ENCODE measurements at places on chromosomes 4 and X. TPM values are rescaled to one million over a fixed set of nuclear protein-coding genes. Genes with fewer than 3 reads are reported as not detected.

DNAAF6 gene
- polyA plus RNA-seq, result not detected

SPANXD gene
- polyA plus RNA-seq, result not detected

TBC1D14 gene
- 23.2 TPM for polyA plus RNA-seq

FGF2 gene
- polyA plus RNA-seq, result 0.61 TPM

PAGE1 gene
- polyA plus RNA-seq, result not detected

Measured in esophagus (tissue), 2 donors.